ENCODE measurements at places on chromosomes 1 and 21. TPM values are rescaled to one million over a fixed set of nuclear protein-coding genes. Genes with fewer than 3 reads are reported as not detected.

The PGBD2 gene
- 2.9 TPM for total RNA-seq

The DNM3 gene
- total RNA-seq = 1.8 TPM

The STIL gene
- 0.73 TPM for total RNA-seq

The HTR6 gene
- total RNA-seq = not detected

The OR2T11 gene
- total RNA-seq = not detected

The CA6 gene
- 0.19 TPM for total RNA-seq

The GJA5 gene
- 11.3 TPM for total RNA-seq

Data from Right ventricle myocardium inferior (tissue), 1 donor.